Breast epithelium (tissue), 4 donors: ENCODE measurements at places on chromosomes 7 and 10.

DNA sequence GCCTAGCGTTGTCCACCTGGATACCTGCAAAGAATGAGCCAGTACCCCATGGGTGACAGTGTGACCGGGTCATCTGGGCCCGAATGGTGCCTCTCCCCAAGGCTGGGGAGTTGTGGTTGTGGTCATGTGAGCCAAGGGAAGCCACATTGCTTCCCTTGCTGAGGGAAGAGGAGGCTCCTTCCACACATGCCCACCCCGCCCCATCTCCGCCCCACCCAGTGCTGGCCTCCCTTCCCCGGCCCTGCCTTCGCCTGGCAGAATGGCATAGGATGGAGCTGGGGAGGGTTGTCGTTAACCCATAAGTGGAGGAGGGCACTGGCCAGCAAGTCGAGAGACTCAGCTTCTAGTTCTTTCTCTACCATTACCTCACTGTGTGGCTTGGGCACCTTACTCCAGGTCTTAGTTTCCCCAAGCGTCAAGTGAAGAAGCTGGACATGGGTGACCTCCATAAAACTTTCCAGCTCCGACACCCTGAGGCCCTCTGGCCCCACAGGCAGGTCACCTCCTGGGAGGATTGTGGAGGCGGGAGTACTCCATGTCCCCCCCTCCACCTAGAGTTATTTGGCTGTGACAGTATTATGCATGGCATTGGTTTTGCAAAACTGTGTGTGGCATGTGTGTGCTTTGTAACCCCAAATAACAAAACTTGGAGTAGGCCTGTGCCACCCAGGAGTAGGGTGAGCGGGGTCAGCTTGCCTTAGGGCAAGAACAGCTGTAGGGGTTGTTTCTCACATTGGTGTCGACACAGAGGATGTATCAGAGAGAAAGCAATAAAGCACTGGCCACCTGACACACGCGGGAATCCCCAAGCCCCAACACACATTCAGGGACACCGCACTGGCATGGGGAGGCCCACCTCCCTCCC lies 90.5 kb upstream of the MACROH2A2 start:
- no peak for DNase-seq

GRCh38 chr10:48604991-48605508 lies at the start of gene ARHGAP22:
TSS of gene ARHGAP22 (minus strand) at chr10:48605073. CDS start at chr10:48604796, 277 bp downstream.
- DNase-seq = peak; percentile 22

GRCh38 chr10:118234683-118235082 lies 107.4 kb downstream of the FAM204A start:
- no peak for DNase-seq

DNA sequence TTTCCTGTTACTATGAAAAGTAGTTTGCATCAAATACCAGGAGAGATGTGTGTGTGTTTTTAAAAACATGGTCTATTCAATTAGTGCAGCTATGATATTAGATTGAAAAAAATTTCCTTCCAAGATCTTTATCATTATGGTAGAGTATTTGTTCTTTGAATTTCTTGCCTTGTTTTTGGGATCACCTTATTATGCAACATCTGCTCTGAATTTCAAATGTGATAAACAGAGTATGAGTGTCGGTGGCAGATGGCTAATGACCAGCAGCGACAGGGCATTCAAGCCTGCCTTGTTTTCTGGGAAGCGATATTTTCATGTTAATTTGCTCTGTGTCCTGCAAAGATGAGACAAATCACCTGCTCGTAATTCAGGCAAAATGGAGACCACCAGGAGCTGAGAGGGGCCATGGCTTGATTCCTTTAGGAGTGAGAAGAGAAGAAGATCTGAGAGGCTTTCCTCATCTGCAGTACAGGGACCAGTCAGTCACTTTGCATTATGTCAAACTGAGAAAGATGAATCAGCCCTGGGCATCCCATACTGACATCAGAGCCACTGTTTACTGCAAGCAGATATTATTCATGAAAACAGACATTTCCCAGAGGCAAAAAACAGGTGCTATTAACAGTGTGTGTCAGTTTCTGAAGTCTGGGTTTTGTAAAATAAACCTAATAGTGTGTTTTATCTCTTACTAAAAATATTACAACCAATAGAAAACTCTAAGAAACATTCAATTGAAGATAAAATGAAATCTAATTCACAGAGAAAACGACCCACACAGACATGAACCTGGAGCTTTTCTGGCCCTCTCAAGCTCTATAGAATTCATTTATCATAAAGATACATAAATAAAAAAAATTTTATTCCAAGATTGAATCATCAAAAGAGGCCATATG lies 67.6 kb downstream of the CDK6 start:
- no peak for DNase-seq

DNA sequence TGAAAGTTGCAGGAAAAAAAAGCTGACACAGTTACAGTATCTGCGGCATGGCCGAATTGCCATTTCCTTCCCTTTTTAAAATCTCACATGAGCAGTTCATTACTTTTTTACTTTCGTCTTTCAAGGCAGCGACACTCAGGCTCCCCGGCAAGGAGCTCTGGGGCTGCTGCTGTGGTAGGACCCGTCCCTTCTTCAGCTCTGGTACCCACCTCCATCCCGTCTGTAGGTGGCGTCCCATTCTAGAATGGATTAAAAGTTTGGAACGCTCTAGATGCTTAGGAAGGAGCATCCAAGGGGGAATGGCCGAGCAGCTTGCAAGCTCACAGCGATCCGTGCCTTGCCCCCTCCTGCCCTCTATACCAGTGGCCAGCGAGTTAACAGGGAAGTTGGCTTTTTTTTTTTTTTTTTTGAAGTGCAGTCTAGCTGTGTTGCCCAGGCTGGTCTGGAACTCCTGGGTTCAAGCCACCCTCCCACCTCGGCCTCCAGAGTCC lies 22.8 kb upstream of the TTYH3 start:
- no peak for DNase-seq

DNA sequence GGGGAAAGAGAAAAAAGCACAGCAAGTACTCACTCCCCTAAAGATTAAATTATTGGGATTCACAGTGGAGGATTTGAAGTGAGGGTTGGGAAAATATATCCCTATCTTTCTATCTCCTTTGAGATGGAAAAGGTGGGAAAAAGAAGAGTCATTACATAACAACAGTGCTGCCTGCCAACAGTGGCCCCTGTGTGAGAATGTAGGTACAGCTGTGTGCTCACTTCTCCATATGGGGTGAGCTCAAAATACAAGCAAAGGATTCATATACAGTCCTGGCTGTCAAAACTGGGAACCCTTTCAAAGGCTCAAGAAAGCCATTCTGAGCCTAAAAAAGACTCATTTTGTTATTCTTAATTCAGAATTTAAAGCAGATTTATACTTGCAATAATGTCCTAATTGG lies 458.5 kb downstream of the GPAM start:
- DNase-seq = no peak
